Uterus (tissue), 4 donors: ENCODE measurements at places on chromosomes 7 and 10. TPM values are rescaled to one million over a fixed set of nuclear protein-coding genes. Genes with fewer than 3 reads are reported as not detected.

The SUPV3L1 gene
- total RNA-seq: 33.0 TPM

DNA sequence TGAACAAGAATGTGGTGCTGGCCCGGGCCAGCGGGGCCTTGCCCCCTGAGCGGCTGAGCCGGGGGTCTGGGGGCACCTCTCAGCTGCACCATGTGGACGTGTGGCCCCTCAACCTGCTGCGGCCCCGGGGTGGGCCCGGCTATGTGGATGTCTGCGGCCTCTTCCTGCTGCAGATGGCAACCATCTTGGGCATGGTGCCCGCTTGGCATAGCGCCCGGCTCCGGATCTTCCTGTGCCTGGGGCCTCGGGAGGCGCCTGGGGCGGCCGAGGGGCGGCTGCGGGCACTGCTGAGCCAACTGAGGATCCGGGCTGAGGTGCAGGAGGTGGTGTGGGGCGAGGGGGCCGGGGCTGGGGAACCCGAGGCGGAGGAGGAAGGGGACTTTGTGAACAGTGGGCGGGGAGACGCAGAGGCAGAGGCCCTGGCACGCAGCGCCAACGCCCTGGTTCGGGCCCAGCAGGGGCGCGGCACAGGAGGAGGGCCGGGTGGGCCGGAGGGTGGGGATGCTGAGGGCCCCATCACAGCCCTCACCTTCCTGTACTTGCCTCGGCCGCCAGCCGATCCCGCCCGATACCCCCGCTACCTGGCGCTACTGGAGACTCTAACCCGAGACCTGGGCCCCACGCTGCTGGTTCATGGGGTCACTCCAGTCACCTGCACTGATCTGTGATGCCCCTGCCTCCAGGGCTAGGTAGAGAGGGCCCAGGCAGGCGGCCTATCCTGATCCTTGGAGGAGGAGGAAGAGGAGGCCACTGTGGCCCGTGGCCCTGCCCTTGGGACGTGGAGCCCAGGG lies 1.1 kb upstream of the TRIP6 start:
- peak; percentile 79 for DNase-seq

- no peak for DNase-seq
Measured at GRCh38 chr7:23249486-23249885, 2.9 kb downstream of the GPNMB start.

GRCh38 chr10:84214612-84215235 lies 10.6 kb downstream of the LRIT2 start:
- DNase-seq: no peak

DNA sequence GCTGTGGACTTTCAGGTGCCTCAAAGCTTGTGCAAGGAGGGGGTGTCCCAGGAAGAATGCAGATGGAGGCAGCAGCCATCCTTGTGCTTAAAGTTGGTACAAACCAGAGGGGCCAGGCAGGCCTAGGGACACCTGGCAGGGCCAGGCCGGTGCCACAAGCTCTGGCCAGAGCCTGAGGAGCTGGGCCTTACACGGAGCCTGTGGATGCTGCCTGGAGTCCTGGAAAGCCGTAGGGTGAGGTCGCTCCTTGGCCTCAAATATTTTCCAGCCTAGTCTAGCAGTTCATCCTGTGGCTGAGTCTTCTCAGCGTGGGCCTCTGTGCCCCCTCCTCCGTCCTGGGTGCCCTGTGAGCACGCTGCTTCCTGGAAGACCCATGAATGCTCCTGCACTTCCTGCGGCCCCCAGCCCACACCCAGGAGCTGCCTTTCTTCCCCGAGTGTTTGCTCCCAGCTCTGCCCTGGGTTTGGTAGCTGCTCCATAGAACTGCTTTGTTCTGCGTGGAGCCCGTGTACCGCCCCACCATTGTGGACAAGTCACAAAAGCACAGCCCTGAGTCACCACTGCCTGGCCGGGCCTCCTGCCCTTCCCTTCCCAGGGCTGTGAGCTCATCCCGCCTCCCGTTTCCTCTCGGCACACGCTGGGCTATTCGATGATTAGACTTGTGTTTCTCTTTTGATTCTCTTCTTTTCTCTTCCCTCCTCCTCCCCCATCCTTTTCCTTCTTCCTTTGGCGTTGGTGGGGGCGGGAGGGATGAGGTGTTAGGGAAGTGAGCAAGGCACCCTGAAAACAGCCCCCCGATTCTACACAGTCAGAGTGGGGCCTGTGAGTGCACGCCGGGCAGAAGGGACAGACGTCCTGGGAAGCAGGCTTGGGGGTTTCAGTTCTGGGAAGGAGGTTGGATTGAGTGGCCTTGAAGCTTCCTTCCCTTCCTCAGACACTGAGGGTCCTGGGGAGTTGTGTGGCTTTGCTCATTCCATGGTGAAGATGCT lies 73.2 kb upstream of the SHH start:
- no peak for DNase-seq

DNA sequence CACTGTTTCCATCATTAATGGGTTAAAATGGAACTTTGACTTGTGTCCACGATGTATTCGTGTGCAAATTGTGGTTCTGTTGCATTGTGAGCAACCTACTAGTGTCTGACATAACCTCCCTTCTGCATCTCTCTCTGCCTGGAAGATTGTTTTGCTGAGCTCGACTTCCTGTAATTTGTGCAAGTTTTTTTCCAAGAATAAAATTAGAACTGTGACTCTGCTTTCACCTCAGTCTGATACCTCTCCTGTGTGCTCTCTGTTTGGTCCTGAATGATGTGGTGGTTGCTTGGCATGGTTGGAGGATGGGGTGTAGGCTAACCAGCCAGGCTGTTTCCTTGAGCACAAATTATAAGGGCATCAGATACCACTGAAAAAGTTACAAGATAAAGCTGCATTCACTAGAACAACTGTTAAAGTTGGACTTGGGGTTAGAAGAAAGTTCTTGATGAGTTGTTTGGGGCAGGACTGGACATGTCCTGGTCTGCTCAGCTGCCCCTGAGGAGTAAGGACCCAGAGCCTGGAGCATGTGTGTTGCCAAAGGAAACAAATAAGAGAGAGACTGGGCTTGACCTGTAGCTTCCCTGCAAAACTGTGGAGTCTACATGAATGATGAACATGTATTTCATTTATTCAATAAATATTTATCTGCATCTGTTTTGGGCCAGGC lies 1.9 kb upstream of the VOPP1 start:
- DNase-seq: no peak
